ENCODE measurements at places on chromosomes 11 and 22.

GRCh38 chr11:43738600-43739409, 58.3 kb downstream of the HSD17B12 start:
- no peak for DNase-seq

DNA sequence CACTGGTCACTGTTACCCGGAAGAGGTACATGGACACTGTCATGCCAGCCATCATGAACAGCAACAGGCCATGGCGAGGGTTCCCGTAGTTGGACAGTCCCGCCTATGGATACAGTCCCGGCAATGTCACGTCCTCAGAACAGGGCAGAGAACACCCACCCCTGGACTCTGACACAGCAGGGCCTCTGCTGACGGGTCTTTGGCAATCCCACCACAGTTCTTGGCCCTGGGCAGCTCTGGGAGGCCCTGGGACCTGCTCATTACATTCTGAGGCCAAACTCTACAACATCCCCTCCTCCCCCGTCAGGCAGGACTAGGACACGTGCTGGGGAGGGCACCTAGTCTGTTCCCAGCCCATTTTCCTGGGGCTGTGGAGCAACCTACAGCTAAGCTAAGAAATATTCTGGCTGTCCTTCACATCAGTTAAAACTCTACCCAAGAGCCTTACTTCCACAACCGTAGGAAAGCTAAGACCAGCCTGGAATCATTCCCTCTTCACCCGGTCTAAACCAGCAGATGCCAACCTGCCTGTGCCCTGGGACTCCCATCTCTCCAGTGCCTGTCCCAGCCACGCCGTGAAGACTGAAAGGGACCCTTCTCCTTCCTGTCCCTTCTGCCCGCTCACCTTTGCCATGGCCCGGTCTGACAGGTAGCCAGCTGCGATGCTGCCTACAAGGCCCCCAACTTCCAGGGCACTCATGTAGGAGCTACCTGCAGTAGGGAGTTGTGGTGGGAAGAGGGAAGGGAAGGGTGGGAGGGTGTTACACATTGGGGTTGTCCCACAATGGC, 4.5 kb downstream of the SLC37A4 start:
- DNase-seq = no peak

- DNase-seq = no peak
Measured at GRCh38 chr11:3225826-3226750, 6.1 kb downstream of the MRGPRE start.

GRCh38 chr11:65849366-65849765, 8.6 kb downstream of the CFL1 start:
- no peak for DNase-seq

DNA sequence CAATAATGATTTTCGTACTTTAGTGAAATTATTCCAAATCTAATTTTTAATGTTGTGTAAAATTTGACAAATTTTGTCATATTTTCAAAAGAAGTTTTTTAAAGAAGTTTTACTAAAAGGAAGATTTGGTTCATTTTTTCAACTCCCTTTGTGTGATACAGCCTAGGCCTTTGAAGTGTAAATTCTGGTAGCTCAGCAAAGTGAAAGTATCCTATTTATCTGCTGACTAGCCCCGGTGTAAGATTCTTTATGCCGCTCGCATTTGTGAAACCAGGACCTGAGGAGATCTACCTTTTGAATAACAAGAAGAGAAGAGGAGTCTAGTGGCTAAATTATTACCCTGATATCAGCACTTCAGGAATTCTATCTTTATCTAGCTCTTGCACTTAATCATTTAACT, 177.4 kb downstream of the JRKL start:
- DNase-seq = no peak

- no peak for DNase-seq
Measured at GRCh38 chr11:94781837-94782236, 13.7 kb downstream of the AMOTL1 start.

DNA sequence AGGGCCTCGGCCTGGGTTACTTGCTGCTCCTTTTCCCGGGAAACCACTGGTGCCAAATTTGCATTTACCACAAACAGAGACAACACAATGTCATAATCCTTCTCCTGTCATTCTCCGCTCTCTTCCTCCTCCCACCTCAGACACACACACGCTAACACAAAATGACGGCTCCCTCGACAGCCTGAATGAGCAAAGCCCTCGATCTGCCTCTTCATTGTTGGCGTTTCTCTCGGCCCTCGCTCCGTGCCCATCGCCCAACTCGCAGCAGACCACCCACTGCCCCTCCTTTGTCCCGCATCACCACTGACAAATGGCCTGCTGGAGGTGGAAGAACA, 12.5 kb upstream of the TCF20 start:
- DNase-seq = no peak

- DNase-seq = peak; percentile 64
Measured at GRCh38 chr22:40345815-40346184, 500 bp upstream of the ADSL start.

DNA sequence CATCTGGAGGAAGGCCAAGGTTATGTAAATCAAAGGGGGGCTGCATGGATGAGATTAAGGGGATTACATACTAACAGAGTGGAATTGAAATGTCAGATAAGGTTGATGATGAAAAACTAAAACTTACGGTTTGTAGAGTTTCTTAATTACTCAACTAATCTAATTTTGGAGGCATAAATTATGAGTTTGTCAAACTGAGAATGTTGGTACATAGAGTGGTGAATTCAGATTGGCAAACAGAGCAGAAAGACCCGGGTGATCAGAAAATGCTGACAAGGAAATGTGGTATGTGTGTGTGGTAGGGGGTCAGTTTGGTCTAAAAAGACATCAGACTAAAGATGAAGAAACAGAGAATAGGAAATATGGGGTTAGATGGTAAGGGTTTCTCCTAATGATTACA, 11.0 kb downstream of the MS4A6E start:
- no peak for DNase-seq

- DNase-seq = no peak
Measured at GRCh38 chr11:9651481-9651880, 12.4 kb upstream of the SWAP70 start.

- DNase-seq = no peak
Measured at GRCh38 chr11:62048100-62048499, 75.7 kb upstream of the INCENP start.

GRCh38 chr22:42708417-42708816, 12.3 kb downstream of the A4GALT start:
- no peak for DNase-seq

- no peak for DNase-seq
Measured at GRCh38 chr11:76510060-76511047, 65.5 kb downstream of the EMSY start.

GRCh38 chr11:4059424-4059823, 35.2 kb upstream of the RRM1 start:
- no peak for DNase-seq

DNA sequence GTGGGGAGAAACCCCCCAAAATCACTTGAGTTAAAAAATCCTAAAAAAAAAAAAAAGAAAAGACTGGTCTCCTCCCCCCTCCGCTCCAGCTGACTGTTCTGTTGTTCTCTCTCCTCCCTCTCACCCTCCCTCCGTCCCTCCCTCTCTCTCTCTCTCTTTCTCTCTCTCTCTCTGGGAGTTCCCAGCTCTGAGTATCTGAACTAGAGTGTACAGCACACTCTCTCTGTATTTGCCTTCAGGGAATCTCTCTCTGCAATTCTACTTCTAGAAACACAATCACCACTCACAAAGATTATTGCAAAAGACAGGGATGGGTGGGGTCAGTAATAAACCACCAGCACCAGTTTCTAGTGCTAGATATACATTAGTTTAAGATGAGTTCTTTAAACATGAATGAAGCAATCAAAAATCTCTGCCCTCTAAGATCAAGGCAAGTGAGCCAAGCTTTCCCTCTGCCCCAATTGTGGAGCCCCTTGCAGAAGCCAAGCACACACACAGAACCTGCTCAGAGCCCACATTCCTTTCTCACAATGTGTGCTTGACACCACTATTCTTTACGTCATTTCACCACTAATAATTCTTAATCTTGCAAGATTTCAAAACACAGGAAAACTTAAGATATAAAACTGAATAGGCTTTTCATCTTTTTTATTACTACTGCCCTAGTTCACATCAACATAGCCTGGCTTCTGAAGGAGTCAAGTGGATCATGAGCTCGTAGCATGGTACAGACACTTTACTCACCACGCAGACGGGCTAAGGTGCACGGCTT, 133.5 kb downstream of the RBFOX2 start:
- no peak for DNase-seq

GRCh38 chr11:113474362-113475159, 637 bp downstream of the DRD2 start:
- peak; percentile 4 for DNase-seq

DNA sequence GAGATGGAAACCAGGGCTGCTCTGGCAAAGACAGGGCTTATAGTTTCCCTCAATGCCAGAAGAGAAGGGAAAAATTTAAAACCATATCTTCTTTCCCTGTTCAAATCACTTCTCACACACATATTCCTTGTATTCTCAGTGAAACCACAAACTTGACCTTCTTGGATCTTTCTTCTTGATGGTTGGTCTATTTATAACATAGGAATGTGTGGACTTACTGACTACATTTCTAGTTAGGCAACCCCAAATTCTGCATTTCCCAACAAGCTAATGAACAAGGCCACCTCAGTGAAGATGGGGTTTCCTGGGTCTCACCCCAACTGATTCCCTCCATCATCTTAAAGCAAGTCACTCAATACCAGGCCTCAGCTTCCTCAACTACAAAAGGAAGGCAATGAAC, 3.8 kb upstream of the QSER1 start:
- no peak for DNase-seq

- no peak for DNase-seq
Measured at GRCh38 chr22:20779818-20780158, 5.9 kb downstream of the SERPIND1 start.

- no peak for DNase-seq
Measured at GRCh38 chr11:43542750-43543712, 137.5 kb upstream of the HSD17B12 start.

DNA sequence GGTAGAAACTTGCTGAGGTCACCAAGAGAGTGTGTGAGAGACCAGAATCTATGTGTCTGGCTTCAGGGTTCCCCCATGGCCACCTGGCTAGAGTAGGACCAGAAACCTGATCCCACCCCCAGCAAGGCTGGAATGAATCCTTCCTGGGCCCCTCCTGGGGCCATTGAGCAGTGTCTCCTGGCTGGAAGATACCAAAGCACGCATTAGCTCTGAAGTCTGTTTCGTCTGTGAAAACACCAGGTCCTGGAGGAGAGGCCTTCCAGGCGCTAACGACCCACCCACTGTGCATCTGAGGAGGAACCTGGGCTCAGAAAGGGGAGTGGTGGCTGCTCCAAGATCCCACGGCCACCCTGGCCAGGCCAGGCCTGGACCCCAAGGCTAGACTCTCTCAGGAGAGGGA, 15.5 kb upstream of the TSKU start:
- DNase-seq = no peak

DNA sequence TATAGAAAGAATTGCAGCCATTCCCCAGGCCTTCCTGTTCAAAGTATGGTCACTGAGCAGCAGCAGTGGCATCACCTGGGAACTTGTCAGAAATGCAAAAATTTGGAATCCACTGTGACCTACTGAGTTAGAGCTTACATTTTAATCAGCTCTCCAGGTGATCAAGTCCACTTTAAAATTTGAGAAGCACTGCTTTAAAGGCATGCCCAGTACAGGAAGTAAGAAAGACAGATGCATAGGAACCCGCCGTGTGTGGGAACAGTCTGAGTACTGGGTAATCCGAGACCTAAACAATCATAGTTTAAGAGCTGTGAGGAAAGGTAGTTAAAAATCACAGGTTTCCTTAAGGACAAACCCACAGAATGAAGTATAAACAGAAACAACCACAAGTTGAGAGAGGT, 462.4 kb downstream of the RAB38 start:
- no peak for DNase-seq

GRCh38 chr22:39176714-39177455, 24.4 kb upstream of the CBX7 start:
- no peak for DNase-seq

DNA sequence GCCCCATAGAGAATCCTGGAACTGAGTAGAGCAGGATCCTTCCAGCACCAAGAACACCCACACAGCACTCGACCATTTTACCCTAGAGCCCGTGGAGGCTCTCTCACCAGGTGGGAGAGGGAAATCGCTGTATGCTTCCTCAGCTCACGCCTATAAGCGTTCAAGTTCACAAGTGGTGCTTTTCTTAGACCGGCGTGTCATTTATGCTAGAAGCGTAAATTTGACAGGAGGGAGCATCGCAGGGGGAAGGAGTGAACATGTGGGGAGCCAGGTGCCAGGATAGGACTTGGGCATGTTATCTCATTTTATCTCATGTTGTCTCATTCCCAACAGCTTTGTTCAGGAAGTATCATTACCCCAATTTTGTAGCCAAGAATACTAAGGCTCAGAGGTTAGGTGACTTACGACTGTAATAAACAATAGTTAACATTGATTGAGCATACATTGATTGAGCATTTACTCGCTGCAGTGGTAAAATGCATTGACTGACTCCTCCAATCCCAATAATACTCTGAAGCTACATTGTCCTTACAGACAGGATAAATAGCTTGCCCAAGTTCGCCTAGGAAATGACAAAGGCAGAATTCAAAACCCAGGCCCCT, 19.1 kb upstream of the TP53I11 start:
- DNase-seq = no peak
